ENCODE measurements at places on chromosomes 5 and 9.

DNA sequence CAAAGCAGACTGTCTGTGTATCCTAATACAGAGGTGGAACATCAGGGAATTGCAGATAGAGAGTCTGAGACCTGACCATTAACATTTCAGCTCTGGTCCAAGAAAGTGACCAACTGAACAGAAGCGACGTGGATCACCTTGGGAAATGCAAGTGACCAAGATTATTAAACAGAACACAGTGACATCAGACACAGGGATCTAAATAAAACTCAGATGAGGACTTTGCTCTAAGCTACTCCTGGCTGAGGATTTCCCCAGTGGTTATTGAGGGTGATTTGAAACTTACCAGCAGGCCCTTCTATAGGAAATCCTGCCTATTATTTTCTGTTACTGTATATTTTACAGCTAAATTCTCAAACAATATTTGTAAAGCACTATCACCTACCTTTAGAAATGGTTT, 436.0 kb downstream of the TMEM38B start:
- DNase-seq = no peak

GRCh38 chr5:997001-997474, 11.6 kb upstream of the NKD2 start:
- no peak for DNase-seq

- DNase-seq = no peak
Observed at GRCh38 chr9:137143459-137143858, 4.5 kb downstream of the GRIN1 start.

GRCh38 chr5:136046246-136046645, 17.5 kb downstream of the TGFBI start:
- DNase-seq = no peak

- no peak for DNase-seq
Observed at GRCh38 chr9:109316207-109316640, 4.6 kb downstream of the EPB41L4B start.

DNA sequence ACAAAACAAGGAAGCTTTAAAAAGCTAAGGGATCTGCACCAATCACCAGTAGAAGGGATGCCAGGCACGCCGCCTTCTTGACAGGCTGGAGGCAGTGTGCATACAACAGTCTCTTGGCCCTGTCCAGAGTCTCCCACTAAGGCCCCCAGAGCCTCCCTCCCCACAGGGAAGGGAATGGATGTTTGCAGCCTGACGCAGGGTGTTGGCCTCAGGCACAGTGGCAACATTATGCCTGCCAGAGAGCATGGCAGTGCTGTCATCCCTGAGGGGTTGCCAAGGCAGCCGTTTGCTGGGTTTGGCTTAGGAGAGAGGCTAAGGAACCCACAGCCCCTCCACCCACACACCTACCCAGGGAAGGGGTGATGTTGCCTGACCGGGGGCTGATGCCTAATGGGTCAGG, 4.8 kb downstream of the HBEGF start:
- DNase-seq = no peak

DNA sequence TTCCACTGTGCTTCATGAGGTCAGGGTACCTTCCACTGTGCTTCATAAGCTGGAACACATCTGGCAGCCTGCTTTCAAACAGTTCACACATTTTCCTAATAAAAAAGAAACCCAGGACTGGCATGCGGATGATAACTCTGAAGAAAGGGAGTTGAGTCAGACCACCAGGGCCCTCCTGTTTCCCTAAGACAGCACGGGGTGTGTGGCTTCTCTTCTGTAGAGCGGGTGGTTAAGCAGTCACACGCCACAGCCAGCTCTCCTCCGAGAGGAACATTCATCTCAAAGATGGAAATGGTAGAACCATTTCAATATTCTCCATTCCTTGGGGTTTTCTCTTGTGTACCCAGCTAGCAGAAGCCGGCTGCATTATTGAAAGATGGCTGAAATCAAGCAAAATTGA, 128.1 kb upstream of the LMX1B start:
- no peak for DNase-seq

DNA sequence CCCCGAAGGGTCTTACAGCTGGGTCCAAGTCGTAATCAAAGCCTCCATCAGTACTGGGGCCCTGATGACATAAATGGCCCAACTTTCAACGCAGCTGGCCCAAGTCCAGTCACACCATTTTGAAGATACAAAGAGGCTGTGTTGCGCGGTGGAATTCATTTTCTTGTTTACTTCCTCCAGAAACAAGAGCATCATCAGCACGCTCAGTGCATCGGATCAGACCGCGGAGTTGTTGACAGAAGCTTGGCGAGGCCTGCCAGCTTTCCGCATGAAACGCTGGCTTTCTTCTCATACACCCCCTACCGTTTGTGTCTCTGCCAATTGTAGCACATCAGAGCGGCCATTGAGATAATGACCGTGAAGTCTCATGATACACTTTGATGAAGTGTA, 101.7 kb upstream of the SPATA31D4 start:
- DNase-seq = no peak

Data from effector memory CD4-positive, alpha-beta T cell (primary cell).